ENCODE measurements at places on chromosomes 1 and 21. TPM values are rescaled to one million over a fixed set of nuclear protein-coding genes. Genes with fewer than 3 reads are reported as not detected.

Gene MFSD2A
- total RNA-seq: 2.3 TPM

Gene FAM72C
- total RNA-seq: not detected

Gene SFN
- total RNA-seq: not detected

Gene VPS26C
- total RNA-seq: 76.6 TPM

Gene CAMSAP2
- 57.5 TPM for total RNA-seq

Gene TAS1R3
- 0.09 TPM for total RNA-seq

Gene PLD5
- under 0.01 TPM for total RNA-seq

Gene GNAT2
- 0.18 TPM for total RNA-seq

Gene PEAR1
- total RNA-seq: 10.8 TPM

Gene ADAMTS1
- total RNA-seq: 284 TPM

Gene KLHDC8A
- total RNA-seq: not detected

Gene LRP8
- 13.6 TPM for total RNA-seq
